ENCODE measurements at places on chromosomes 6 and 20.

- no peak for DNase-seq
These were observed 168.2 kb upstream of the SSTR4 start for GRCh38 chr20:22866812-22867341.

GRCh38 chr20:43558412-43559146 lies at the start of gene SGK2:
SGK2 (plus strand) TSS chr20:43559027; CDS start chr20:43566496, 7,469 bp downstream.
- no peak for DNase-seq

DNA sequence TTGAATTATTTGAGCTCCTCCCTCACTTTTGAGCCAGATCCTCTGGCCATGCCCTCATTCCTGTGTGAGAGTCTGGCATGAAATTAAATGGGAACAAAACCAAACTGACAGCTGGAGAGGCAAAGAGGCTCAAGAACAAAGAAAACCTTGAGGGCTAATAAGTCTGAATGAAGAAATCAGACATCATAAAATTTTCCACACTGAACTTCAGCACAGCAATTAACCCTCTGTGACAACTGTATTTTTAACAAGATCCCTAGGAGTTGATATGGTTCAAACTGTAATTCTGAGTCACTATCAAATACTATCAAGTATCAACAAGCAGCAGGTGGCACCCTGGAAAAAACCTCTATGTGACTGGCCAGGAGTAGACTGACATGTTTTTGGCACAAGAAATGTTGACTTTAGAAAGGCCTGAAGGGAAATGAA lies 109.4 kb upstream of the EMILIN3 start:
- DNase-seq = no peak

GRCh38 chr6:35722121-35722761 lies 14.6 kb upstream of the ARMC12 start:
- no peak for DNase-seq

DNA sequence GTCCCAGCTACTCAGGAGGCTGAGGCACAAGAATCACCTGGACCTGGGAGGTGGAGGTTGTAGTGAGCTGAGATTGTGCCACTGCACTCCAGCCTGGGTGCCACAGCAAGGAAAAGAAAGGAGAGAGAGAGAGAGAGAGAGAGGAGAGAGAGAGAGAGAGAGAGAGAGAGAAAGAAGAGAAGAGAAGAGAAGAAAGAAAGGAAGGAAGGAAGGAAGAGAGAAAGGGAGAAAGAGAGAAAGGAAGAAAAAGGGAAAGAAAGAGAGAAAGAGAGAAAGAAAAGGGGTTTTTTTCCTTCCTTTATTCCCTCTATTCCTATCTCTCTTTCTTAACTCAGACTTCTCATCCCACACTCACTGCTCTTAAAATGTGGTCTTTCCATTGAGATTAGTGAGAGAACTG lies 238.7 kb upstream of the PRDM1 start:
- DNase-seq = no peak

- DNase-seq = no peak
These were observed 79.5 kb downstream of the PTPRA start for GRCh38 chr20:2952766-2953165.

GRCh38 chr20:21640556-21640955 lies 64.9 kb upstream of the PAX1 start:
- no peak for DNase-seq

GRCh38 chr6:41538556-41539182 lies 7.5 kb upstream of the FOXP4 start:
- no peak for DNase-seq

DNA sequence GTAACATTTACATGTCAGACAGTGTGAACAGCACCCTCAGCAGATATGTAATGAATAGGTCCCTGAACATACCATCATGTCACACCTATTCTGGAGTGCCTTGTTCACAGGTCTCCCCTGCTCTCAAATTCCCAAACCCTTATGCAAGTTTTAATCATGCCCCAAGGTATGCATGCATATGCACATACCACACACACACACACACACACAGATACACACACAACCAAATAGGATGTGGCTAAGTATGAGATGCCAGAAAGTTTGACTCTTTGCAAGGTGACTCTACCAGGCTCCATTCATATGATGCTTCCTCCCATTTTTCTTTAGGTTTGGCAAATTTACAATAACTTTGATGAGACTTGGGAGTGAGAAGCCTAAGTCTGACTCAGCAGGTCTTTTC lies 243.8 kb upstream of the IRAK1BP1 start:
- DNase-seq = no peak

DNA sequence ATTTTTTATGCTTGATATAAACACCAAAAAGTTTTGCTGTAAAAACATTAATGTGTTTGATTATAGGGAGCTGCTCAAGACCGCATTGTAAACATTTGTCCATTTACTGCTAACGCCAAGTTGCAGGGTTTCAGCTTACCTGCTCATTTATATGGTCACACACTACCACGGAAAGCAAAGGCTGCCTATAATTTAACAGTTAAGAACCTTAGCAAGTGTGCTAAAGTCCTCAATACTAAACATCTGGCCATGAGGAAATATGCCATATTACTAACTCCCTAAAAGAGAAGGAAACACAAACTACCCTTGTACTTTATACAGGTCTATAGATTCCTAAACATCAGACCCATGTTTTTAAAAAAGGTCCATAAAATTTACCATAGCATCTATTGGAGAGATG lies 129.5 kb downstream of the ASCC3 start:
- DNase-seq = no peak

DNA sequence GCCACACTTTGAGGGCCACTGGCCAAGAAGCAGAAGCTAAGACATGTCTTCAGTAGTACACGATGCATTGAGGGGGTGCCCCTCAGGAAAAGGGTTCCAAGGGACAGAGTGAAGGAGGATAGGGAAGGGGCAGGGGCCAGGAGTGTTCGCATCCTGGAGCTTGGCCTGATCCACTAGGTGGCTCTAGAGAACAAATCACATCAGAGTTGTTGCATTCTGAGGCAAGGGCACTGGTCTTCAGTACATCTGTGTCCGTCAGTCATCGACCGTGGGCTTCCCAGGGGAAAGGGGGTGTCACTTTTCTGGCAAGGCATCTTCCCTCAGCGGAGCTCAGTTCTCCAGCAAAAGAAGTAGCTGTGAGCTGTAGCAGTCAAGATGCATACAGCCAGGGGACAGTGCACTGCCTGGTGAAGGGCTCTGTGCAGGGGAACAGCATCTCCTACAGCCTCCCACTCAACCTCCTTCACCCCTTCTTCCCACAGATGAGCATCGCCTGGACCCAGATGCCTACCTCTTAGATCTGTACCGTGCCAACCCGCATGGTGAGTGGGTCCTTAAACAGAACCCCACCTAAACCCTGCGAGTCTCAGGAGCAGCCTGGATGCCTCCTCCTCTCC lies 47.8 kb downstream of the ARHGAP40 start:
- no peak for DNase-seq

DNA sequence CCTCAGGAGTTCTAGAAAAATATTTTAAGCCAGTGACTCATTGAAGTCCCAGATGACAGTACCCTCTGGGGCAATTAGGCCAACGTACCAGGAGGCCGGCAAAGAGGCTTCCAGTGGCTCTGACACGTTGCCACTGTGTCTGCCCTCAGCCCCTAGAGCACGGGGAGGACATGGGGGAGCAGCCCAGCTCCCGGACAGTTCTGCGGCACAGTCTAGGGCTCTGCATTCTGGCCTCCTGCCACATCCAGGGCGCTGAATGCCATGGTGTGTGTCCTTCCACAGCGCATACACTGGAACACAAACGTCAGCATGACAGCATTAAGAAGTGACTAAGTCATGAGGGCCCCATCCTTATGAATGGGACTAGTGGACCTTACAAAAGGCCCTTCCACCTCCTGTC lies 156.2 kb downstream of the RNASET2 start:
- no peak for DNase-seq

DNA sequence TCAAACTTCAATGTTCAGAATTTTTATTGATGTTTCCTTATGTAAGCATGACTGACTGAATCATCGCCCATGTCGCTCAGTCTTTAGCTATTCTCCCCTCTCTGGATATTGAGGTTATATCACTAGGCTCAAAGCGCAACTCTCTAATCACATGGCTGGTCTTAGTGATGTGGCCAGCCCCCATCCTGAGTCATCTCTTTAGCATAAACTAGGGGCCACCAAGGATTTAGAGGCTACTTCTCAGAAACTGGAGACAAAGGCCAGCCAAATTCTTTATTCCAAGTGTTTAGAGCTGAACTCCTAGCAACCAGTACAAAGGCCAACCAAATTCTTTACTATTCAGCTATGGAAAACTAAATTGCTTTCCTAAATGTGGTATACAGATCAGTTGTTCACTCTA lies 61.4 kb downstream of the FAM135A start:
- DNase-seq = no peak

- no peak for DNase-seq
These were observed 68.6 kb downstream of the BCKDHB start for GRCh38 chr6:80174900-80175572.

- no peak for DNase-seq
These were observed 815.5 kb upstream of the SLC35B3 start for GRCh38 chr6:9250852-9251251.

GRCh38 chr20:46350986-46351267 lies 42.6 kb upstream of the CDH22 start:
- no peak for DNase-seq

DNA sequence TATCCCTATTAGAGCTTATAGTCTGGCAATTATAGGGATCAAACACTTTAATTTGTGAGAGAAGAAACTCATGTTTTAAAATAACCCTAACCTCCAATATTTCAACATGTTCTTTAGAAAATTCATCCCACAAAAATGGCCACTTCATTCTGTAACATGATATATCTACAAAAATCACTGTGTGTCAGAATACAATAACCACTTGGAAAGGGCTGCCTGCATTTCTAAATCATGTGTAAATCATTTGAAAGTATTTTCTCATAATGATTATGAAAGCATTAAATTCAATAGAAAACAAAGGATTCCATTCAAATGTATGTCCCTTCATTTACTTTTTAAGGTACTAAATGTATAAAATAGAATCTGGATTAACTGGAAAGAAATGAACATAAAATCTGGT lies 101.4 kb upstream of the NHSL1 start:
- DNase-seq = no peak
